ENCODE measurements at places on chromosomes 12 and 14.

DNA sequence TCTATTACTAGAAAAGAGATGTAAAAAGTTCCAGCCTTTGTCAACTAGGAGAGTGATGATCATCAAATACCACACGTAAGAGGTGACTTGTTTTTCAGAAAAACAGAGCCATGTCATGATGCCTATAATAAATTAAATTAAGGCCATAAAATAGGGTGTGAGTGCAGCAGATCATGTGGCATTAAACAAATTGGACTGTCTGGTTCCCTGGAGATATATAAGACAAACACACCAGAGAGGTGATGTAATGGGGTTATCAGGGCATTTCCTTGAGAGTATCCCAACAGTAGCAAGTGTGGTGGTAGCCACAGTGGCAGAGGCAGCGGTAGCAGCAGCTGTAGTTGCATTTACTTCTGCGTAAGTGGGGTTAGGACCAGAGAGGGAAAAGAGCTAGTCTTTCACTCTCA is 14.6 kb upstream of the GALNT6 start:
- no peak for DNase-seq

DNA sequence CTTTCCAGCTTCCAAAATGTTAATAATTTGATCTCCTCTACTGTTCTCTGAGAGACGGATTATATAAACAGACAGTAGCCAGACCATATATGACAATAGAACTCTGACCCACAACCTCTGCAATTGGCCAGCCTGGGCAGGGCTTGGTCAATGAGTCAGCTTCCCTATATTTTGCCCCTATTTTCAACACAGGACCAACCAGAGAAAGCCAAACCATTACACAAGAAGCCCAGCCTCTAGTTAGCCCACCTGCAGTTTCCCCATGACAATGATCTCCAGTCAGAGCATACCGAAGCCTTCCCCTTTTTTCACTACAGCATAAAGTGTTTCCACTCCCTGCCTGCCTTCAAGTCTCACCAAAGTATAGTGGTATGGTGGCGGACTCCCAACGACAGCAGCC is 7.6 kb upstream of the EXD2 start:
- DNase-seq = peak; percentile 44

DNA sequence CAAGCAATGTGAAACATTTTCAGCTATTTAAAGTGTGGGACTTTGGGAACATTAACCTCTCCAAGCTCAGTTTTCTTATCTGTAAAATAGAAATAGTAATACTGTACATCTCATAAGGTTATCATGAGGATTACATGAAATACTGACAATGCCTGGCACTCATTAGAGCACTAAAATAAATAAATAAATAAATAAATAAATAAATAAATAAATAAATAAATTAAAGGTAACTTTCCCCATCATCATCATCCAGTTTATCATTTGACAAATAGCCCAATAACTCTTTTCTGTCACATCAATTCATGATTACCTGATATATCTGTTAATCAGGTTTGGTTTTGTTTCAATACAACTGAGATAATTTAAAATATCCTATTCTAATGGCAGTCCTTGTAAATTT is 48.5 kb downstream of the EFCAB11 start:
- DNase-seq = no peak

- no peak for DNase-seq
Observed at GRCh38 chr12:75767957-75768356, 256.5 kb upstream of the KRR1 start.

- DNase-seq = no peak
Observed at GRCh38 chr12:115382681-115383080, 698.7 kb upstream of the TBX3 start.

DNA sequence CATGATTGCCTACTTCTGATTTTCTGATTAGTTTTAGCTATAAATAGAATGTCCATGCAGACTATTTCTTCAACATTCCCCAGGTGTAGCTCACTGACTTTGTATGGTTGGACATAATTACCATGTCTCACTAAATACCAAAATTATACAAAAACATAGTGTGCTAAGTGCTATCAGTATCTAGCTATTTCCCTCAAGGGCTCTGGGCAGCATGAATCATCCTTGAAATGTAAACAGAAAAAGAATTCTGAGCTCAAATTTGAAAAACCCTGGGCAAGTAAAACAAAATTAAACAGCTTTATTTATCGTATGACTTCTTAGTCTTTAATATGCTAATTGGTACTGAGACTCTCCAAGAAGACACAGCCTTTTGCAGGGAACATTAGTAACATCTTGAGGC is 82.9 kb downstream of the SPATA7 start:
- DNase-seq = no peak

- no peak for DNase-seq
Observed at GRCh38 chr12:28817524-28817923, 331.6 kb upstream of the FAR2 start.

GRCh38 chr12:49946086-49946485 is 4.5 kb upstream of the AQP2 start:
- DNase-seq = no peak

GRCh38 chr14:105925615-105926372 is 399.4 kb downstream of the TMEM121 start:
- no peak for DNase-seq

DNA sequence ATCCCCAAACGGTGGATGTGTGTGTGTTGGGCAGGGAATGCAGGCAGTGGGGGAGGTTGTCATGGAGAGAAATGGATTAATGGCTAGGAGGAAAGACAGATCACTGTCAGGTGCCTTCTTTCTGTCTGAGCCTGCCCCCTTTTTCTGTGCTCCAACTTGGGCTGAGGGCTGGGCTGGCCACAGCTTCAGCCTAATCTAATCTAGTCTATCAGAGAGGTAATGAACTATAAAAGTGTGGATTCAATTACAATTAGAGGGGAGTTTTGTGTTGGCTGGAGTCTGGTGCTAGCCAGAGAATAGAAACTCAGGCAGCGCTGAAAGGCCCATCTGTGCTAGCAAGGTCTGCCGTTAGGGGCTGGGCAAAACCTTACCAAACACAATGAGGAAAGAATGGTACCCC is 41.2 kb downstream of the NEUROD4 start:
- no peak for DNase-seq

GRCh38 chr14:77036484-77037214 is 8.1 kb upstream of the IRF2BPL start:
- DNase-seq = no peak

DNA sequence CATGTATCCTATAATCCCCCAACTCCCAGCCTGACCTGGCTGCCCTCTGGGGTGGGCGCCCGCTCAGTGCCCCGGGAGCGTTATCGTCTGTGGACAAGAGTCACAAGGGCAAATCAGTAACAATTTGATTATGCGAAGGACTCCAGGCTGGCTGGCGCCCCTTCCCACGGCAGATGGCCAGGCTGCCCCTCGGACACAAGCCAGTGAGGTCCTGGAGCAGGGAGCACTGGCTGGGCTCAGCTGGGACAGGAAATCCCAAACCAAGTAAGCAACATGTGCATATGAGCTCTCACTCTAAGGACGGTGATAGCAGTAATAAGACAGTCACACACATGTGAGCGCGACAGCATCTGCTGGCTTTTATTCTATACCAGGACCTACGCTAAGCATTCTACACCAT is 59.3 kb upstream of the FAM222A start:
- DNase-seq = no peak

GRCh38 chr12:89047856-89048418 is 304.4 kb downstream of the DUSP6 start:
- DNase-seq = no peak

DNA sequence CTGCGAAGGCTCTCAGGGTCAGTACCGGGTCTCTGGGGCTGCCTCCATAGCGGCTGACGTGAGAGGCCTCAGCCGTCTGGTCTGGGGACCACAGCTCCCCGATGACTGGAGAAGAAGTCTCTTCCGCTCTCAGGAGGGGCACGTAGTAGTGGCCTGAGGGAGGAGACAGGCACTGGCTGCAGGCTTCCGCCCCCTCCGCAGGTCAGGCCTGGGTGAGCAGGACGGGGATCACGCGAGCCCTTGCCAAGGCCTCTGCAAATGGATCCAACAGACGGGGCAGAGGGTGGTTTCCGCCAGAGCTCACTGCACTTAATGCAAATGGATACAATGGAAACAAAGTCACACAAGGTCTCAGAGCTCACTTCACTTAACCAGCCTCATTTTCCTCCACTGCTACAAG is 24.7 kb downstream of the ANKLE2 start:
- no peak for DNase-seq

DNA sequence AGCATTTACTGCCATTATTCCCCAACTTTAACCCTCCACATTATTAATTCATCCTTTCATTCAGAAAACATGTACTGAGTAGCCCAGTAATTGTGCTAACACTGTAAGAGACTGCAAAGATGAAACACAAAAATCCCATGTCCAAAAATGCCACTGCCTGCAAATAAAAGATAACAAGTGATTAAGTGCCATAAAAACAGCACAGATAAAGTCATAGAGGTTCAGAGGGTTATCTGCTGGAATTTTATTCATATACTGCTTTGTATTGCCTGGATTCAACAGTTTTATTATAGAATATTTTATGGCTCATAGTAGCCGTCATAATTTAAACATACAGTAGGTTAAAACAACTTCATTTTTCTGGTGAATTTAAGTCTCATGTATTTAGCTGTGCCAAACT is 177.9 kb downstream of the KICS2 start:
- no peak for DNase-seq

DNA sequence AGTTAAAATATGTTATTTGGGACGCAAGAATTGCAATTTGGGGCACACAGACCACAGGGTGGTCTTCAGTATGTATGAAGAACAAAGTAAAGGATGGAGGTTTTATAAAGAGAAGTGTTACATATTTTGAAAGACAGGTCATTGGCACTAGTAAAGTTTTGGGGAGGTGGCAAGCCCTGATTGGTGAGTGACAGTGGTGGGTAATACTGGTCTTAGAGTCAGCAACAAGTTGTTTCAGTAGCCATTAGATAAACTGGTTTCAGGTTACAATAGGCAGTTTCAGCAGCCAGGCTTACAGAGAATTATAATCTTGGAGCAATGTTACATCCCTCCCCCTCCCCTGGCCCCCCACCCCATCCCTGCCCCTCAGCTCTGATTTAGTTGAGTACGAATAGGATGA is 17.5 kb downstream of the MARK3 start:
- DNase-seq = no peak

- no peak for DNase-seq
Observed at GRCh38 chr14:77316872-77317301, 3.8 kb downstream of the POMT2 start.

DNA sequence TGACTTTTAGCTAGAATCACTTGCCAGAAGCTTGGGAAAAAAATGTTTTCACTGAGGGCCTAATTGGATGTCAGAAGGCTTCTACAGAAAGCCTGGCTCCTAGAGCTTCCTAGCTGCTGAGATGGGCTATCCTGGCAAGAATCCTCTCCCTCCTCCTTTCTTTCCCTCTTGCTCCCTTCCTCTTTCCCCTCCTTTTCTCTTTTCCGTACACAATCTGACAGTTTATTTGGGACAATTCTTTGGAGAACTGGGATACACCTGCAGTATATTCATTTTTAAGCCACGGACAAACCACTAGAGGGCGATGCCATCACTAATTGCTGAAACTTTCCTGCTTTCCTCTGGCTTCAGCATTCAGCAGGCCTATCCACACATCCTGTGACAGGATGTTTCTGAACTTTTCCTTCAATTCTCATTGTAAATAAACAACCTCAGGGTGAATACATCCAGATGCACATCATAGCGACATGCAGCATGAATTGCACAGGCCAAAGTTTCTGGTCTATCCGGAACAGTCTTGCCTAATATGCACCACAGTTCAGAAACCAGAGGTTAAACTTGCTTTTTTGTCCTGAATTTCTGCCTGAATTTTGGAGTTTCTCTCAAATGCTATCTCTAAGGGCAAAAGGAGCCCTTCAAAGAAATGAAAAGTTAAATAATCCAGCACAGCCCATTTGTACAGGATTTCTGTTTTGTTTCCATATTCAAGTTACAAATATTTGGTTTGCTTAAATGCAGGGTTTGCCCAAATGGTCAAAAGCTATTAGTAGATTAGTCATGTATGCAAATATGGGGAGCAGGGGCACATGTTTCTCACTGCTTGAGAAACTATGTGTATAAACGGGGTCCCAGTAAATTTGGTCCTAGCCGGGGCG is 142.8 kb downstream of the PAWR start:
- peak; percentile 48 for DNase-seq

DNA sequence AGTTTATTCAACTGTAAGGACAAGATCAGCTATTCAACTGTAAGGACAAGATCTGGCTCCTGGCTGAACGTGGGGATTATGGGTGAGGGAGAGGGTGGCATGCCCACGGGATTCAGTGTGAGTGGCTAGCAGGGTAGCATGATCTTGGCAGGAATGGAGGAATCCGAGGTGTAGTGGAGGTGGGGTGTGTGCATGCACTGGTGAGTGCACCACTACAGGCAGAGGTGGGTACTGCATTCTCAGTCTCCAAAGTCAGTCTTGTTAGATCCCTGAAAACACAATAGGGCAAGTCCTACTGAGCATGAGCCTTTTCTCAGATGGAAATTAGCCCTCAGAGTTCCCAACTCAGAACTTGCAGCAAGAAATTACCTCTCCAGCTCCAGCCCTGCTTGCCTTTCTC is 32.2 kb upstream of the DCD start:
- peak; percentile 55 for DNase-seq

- DNase-seq = no peak
Observed at GRCh38 chr12:106839333-106839732, 64.9 kb downstream of the RIC8B start.

- no peak for DNase-seq
Observed at GRCh38 chr14:67580336-67581171, 19.5 kb downstream of the PIGH start.

- peak; percentile 10 for DNase-seq
Observed at GRCh38 chr12:99985631-99986030, 895 bp upstream of the ANKS1B start.

- DNase-seq = peak; percentile 28
Observed at GRCh38 chr12:694734-695503, 31.7 kb upstream of the NINJ2 start.

DNA sequence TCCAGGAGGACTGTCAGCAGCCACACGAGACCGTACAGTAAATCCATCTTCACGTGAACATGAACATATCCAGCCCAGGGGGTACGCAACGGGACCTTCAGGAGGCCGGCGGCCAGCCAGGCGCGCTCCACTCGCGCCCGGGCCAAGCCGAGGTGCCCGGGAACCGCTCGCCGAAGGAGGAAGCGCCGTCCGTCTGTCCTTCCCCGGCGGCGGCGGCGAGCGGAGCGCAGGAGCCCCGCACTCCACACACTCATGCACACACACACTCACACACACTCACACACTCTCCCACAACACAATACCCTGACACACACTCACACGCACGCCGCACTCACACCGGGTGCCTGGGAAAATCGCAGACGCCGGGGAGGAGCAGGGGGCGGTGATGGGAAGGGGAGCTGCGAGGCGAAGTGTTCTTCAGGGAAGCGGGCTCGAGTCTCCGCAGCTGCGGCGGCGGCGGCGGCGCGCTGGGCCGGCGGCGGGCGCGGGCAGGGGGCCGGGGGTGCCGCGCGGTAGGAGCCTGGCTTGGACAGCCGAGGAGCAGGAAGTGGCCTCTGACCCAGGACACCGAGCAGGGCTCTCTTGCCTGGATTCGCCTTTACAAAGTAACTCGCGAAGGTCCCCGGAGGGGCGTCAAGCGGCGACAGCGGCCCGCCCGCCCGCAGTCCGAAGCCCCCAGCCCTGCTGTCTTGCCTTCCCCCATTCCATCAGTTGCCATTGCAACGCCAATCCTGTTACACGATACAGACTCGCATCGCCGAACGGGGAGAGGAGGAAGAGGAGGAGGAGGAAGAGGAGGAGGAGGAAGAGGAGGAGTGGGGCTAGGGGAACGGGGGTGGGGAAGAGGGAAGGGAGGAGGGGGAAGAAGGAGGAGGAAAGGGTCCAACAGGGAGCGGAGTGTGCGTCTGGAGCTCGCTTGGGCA is 601 bp downstream of the MDGA2 start:
- DNase-seq = no peak

All from KBM-7 (cell line).